ENCODE measurements at places on chromosomes 7 and 10.

GRCh38 chr7:22640269-22640668 is 86.7 kb upstream of the IL6 start:
- H3K27ac ChIP-seq = no peak overlapping the region
- no peaks in the 10 kb centered on the region for H3K27me3 ChIP-seq
- H3K4me1 ChIP-seq = no peaks in the 10 kb centered on the region
- H3K4me3 ChIP-seq = no peak overlapping the region
- H3K36me3 ChIP-seq = no peaks in the 10 kb centered on the region
- DNase-seq = no peak

- no peak overlapping the region for H3K4me3 ChIP-seq
- no peaks in the 10 kb centered on the region for H3K4me1 ChIP-seq
- no peak overlapping the region for H3K27ac ChIP-seq
- no peaks in the 10 kb centered on the region for H3K27me3 ChIP-seq
- no peak for DNase-seq
- peaks cover 6% of the 10 kb centered on the region for H3K36me3 ChIP-seq
Measured at GRCh38 chr7:138873220-138873892, 75.4 kb upstream of the ATP6V0A4 start.

GRCh38 chr10:130545122-130545521 is 408.9 kb downstream of the GLRX3 start:
- no peaks in the 10 kb centered on the region for H3K36me3 ChIP-seq
- no peak overlapping the region for H3K4me3 ChIP-seq
- no peak for DNase-seq

- no peaks in the 10 kb centered on the region for H3K27me3 ChIP-seq
- no peak overlapping the region for H3K4me3 ChIP-seq
- DNase-seq = peak; percentile 30
- H3K4me1 ChIP-seq = peaks cover 6% of the 10 kb centered on the region
- H3K27ac ChIP-seq = no peak overlapping the region
Measured at GRCh38 chr7:67661-68395, 124.5 kb upstream of the FAM20C start.

GRCh38 chr7:127893547-127893946 is 137.7 kb downstream of the LRRC4 start:
- H3K36me3 ChIP-seq = peaks cover 16% of the 10 kb centered on the region
- H3K27me3 ChIP-seq = no peaks in the 10 kb centered on the region
- no peak for DNase-seq
- H3K4me1 ChIP-seq = peaks cover 9% of the 10 kb centered on the region

GRCh38 chr10:13422800-13423199 is 74.7 kb upstream of the SEPHS1 start:
- no peaks in the 10 kb centered on the region for H3K36me3 ChIP-seq
- H3K27ac ChIP-seq = no peak overlapping the region
- no peaks in the 10 kb centered on the region for H3K27me3 ChIP-seq
- no peak overlapping the region for H3K4me3 ChIP-seq
- no peaks in the 10 kb centered on the region for H3K4me1 ChIP-seq

- no peaks in the 10 kb centered on the region for H3K36me3 ChIP-seq
- no peak for DNase-seq
- H3K4me3 ChIP-seq = no peak overlapping the region
- H3K4me1 ChIP-seq = no peaks in the 10 kb centered on the region
- H3K27ac ChIP-seq = no peak overlapping the region
Measured at GRCh38 chr10:44186150-44186549, 198.7 kb downstream of the CXCL12 start.

GRCh38 chr7:156168434-156168833 is 356.2 kb upstream of the SHH start:
- H3K27ac ChIP-seq = no peak overlapping the region
- H3K27me3 ChIP-seq = no peaks in the 10 kb centered on the region
- H3K36me3 ChIP-seq = no peaks in the 10 kb centered on the region
- DNase-seq = no peak

DNA sequence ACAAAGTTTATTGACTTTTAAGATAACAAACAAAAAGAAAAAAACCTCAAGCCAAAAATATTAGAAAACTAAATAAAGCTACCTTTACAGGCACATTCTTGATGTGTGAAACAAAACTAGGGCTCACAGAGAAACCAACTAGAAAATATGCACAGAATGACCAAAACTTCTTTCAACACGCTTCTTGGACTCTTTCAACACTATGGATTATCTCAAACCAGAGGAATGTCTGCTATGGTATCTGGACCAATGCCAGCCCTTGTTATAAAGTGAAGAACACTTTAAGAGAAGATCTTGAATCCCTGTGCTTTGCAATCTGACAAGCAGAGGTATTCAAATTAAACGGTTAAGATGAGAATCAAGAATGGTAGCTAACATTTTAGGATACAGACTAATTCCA is 76.6 kb downstream of the DNAJC1 start:
- no peaks in the 10 kb centered on the region for H3K36me3 ChIP-seq
- H3K4me3 ChIP-seq = no peak overlapping the region
- no peak for DNase-seq
- H3K4me1 ChIP-seq = peaks cover 5% of the 10 kb centered on the region
- no peaks in the 10 kb centered on the region for H3K27me3 ChIP-seq

DNA sequence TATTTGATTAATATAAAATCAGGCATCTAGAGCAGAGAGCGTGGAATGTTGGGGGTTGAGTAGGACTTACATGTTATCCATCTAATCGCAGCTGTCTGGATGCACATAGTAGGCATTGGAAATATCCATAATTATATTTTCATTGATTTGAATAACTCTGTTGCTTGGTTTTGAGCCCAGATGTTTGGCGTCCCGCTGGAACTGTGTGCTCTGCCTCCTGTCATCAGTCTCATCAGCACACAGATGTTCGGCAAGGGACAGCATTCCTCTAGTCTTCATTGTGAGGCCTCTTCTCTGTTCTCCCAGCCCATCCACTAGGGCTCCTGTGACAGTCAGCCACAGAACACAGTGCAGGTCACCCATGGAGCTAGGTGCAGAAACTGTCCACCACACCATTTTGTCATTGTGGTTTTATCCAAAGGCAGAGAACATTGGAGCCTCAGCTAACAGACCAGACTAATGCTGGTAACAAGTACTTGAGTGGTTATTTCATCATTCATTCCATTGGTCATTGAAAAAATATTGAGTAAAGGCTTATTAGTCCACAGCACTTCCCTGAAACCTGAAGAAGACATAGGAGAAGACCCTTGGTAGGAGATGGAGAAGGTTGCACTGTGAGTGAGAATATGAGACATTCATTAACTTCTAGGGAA is 927.4 kb downstream of the LRMDA start:
- H3K27me3 ChIP-seq = no peaks in the 10 kb centered on the region
- H3K4me3 ChIP-seq = no peak overlapping the region
- no peaks in the 10 kb centered on the region for H3K36me3 ChIP-seq
- H3K4me1 ChIP-seq = no peaks in the 10 kb centered on the region

Measured in lower lobe of right lung (tissue), 2 donors.